ENCODE measurements at places on chromosomes 6 and 20.

DNA sequence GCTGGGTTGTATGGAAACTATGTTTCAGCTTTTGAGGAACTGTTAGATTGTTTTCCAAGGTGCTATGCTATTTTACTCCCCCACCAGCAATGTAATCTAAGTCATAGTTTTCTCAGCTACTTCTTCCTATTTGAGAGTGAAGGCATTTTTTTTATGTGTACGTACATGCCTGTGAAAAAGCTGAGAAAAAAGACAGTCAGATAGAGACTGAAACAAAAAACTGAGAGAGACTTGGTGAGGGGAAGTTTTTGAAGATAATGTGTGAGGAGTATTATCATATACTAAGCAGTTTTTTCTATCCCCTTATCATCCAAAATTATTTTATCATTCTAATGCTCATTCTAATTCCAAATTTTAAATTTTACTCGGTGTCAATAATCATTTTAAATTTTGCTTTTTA, 780.0 kb downstream of the BCKDHB start:
- DNase-seq = no peak

DNA sequence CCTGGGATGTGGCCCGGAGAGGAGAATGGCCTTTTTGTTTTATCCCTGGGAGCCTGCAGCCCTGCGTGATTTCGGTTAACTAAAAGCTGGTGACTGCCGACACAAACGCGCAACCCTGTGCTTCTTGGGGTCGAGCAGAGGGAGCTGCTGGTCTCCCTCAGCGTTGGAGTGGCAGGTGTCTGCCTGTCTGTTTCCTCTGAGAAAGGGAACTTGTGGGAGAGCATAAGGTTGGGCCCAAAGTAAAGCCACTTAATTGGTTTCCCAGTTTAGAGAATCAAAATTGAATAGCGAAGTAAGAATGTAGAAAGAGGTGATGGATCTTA, 500 bp downstream of the LTV1 start:
- DNase-seq = no peak

DNA sequence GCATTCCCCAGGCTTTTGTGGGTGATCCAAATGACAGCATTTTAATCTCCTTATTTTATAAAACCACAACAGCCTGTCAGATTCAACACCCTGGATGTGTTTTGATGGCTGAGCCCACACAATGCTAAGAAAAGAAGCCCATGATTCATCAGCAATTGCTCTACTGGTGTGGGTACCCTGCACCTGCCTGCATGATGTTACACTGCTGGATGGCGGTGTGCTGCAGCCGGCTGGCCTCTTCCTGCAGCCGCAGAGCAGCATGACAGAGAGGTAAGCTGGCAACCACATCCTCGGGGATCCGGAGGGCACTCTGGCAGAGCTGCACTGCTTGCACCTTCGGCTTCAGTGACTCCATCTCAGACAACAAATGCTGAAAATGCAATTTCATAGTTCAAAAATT, 327.5 kb downstream of the SYNE1 start:
- no peak for DNase-seq

GRCh38 chr20:63246490-63247288, 7.6 kb downstream of the NKAIN4 start:
- DNase-seq = no peak

DNA sequence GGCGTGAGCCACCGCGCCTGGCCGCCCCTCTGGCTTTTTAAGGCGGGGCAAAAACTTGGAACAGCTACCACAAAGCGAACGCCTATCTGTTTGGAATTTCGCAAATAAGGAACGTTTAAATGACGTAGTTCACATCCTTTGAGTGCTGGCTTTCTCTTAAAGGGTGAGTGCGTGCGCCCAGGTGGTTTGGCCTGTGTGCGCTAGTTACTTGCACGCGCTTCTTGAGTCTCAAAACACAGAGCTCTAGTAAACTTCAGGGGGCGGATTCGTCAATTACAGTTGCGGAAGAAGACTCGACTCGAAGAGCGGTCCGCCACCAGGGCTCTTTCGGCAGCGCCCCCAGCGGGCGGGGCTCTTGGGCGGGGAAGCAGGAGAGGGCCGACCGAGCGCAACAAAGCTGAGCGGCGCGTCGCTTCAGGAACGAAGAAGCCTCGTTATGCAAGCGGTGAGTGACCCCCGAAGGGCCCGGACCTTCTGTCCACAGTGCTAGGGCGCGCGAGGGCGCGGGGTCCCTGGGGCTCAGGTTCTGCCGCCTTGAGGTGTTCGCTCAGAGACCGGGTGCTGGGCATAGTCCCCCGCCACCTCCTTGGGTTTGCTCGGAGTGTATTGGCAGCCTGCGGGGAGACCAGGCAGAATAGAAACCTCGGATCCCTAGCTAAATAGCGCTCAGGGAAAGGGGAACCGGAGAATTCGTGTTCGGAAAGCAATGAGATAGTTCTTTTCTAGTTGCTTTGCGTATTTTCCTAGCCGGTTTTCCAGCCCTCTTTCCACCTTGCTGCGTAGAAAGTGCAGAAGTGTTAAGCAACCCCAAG, at the start of gene SYCP2L:
Gene SYCP2L (plus strand): TSS at position 362 of the 812 bp plus-strand sequence. CDS start 75 bp downstream, at position 437.
- no peak for DNase-seq
